Activated CD4-positive, alpha-beta T cell treated with anti-CD3 and anti-CD28 coated beads, Interleukin-2, amount 10 ng/mL, durations not matched to agents 24 days and 14 days (primary cell): ENCODE measurements at places on chromosomes 7 and 10. TPM values are rescaled to one million over a fixed set of nuclear protein-coding genes. Genes with fewer than 3 reads are reported as not detected.
A peak's percentile ranks its signal among the peaks of the same experiment; 100 is the strongest.

ZNF488 gene
- 0.07 TPM in 1 of 2 replicates, not detected in the other for total RNA-seq

TSPAN33 gene
- 5.4 and 6.2 TPM in 2 replicates for total RNA-seq

CASD1 gene
- 12.5 and 13.4 TPM in 2 replicates for total RNA-seq

ABCC2 gene
- total RNA-seq: 0.73 and 1.3 TPM in 2 replicates

CCDC7 gene
- total RNA-seq: 8.5 and 13.6 TPM in 2 replicates

SFTPD gene
- not detected in 2 replicates for total RNA-seq

SKIDA1 gene
- total RNA-seq: 0.02 and 0.16 TPM in 2 replicates

GRCh38 chr7:123751821-123752220, 3.0 kb upstream of the WASL start:
- DNase-seq: no peak

DNA sequence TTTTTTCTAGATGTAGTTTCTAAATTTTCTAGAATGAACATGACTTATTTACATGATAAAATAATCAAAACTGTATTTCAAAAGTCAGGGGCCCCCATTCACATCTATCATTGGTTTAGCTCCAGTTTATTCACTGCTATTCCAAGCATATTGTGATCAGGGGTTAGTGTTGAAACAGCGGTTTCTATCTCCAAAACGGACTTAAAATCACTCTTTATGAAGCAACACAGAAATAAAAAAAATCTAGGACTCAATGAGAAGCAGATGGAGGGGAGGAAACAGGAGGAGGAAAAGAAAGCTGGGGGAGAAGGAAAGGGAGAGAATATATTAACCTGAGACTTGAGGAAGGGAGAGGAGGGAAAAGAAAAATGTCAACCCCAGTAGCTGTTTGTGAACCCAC, 14.8 kb upstream of the CH25H start:
- DNase-seq: no peak

DNA sequence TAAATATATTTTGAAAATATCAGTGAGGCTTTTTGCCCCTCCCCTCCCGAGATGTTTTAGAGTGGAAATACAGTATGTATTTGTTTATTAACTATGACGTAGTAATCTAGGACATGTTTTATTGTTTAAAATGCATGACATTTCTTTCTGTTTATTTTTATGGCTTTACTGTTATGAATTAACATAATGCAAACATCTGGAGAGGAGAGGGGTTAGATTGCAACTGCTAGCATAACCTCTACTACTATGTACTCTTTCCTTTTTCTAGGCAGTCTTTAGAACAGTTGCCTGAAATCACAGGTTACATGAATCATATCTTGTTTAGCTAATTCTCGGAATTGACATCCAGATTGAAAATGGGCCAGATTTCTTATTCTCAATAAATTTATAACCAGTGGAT, 7.4 kb downstream of the BTAF1 start:
- DNase-seq: no peak

DNA sequence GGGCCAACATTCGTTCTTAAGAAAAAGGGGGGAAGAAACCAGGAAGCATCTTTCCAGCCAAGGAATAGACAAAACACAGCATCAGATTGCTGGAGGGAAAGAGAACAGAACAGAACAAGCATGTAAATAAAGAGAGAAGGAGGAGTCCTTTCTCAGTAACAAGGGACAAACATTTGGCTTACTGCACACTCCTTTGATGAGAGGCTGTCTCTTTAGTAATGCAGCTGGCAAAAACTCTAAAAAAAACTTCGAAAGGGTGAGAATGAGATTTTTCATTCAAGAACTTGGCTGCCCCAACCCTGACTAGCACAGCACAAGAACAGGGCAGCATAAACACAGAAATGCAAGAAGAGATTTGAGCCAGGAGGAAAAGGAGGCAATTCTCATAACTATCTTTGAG, 38.9 kb upstream of the IL6 start:
- no peak for DNase-seq

- DNase-seq: no peak
Observed at GRCh38 chr7:12783421-12784095, 96.1 kb downstream of the ARL4A start.

DNA sequence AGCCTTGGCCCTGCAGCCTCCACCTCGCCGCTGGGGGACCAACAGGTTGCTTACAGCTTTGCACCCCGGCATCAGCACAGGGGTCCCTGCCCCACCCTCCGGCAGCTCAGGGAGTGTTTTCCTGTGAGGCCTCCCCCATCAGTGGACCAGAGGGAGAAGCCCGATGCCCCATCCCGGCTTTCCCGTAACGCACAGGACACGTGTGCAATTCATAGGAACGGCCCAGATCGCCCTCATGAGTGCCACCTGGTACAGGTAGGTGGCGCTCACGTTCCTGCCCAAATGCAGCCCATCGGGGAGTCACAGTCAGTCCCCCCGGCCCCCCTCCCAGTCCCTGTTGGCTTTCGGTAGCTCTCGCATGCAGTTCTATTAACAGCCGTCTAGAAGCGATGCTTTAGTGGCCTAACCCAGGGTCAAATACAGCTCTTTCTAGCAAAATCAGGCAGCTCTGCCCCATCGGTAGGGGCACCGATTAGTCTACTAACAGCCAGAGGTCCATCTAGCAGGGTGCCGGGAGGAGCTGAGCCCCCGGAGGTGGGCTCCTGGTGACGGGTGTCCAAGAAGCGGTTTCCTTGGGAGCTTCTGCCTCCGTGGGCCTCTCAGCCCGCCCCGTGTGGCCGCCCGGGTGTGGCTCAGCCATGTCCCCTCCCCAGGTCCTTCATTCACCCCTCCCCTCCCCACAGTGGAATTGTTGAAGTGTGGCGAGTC, 48.4 kb upstream of the GTF2IRD1 start:
- no peak for DNase-seq

GRCh38 chr7:128408709-128409595, 830 bp downstream of the IMPDH1 start:
- DNase-seq: no peak

GRCh38 chr7:107170051-107170915, 1.5 kb downstream of the HBP1 start:
- DNase-seq: peak; percentile 59

- DNase-seq: no peak
Observed at GRCh38 chr10:42974693-42975002, 102.2 kb upstream of the RET start.

DNA sequence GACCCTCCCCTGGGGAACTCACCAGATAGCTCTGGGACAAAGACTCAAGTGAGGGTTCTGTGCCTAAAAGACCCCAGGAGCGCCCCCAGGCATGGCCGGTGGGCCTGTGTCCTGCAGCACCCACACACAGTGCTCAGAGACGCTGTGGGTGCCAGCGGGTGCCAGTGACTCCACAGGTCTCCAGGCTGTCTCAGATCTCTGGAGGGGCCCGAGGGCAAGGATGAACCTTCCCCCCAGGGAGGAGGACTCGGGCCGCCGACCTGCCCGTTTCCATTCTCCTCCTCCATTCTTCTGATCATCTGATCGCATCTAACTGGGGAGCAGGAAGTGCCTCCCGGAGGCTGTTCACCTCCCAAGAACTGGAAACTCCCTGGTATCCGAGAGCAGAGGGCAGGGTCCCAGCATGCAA, 980 bp downstream of the ADAM8 start:
- DNase-seq: peak; percentile 83

DNA sequence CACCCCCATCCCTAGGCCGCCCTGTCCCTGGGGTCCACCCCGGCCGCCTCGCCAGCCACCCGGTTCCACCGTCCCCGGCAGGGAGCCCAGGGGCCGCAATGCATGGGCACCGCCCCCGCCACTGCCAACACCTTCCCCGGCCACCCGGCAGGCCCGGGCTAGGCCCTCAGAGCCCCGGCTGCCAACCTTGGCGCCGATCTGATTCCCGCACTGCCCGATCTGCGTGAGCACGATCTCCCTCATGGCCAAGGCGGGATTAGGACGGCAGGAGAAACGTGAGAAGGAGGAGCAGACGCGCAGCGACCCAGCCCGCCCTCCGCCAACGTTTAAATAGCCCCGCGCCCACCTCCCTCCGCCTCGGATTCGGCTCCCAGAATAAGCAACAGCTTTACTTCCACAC, at the start of gene TUBB8:
Gene TUBB8, minus strand, starts transcription at position 301 of the 400 bp plus-strand sequence. Its CDS starts 58 bp downstream, at position 243.
- DNase-seq: no peak

GRCh38 chr7:52726493-52726892, 308.9 kb upstream of the POM121L12 start:
- DNase-seq: no peak

GRCh38 chr7:51639661-51640334, 323.2 kb upstream of the COBL start:
- DNase-seq: no peak

- no peak for DNase-seq
Observed at GRCh38 chr10:9362721-9363120, 1308.2 kb downstream of the GATA3 start.
